Mammary microvascular endothelial cell (primary cell): ENCODE measurements at places on chromosomes 16 and 17. TPM values are rescaled to one million over a fixed set of nuclear protein-coding genes. Genes with fewer than 3 reads are reported as not detected.

Gene RAB11FIP4
- total RNA-seq = under 0.01 TPM in 1 of 2 replicates, not detected in the other

Gene RTN4RL1
- 0.10 TPM in 1 of 2 replicates, not detected in the other for total RNA-seq

Gene HES7
- 0.13 and 6.6 TPM in 2 replicates for total RNA-seq

Gene DLX3
- not detected in 2 replicates for total RNA-seq

Gene MYO15B
- 1.7 and 5.1 TPM in 2 replicates for total RNA-seq

Gene LGALS9B
- total RNA-seq = not detected in 2 replicates

Gene KRT20
- total RNA-seq = not detected in 2 replicates

Gene TMIGD1
- total RNA-seq = not detected in 2 replicates

Gene MFAP4
- total RNA-seq = not detected in 2 replicates

Gene CASKIN2
- 24.2 and 32.8 TPM in 2 replicates for total RNA-seq

Gene GPR179
- not detected in 2 replicates for total RNA-seq

Gene MTMR4
- total RNA-seq = 27.2 and 34.1 TPM in 2 replicates

Gene MT4
- not detected in 2 replicates for total RNA-seq

Gene MEIOC
- total RNA-seq = 0.05 TPM in 1 of 2 replicates, not detected in the other

Gene GNG13
- total RNA-seq = not detected in 2 replicates
